ENCODE measurements at places on chromosomes 2 and 18.

DNA sequence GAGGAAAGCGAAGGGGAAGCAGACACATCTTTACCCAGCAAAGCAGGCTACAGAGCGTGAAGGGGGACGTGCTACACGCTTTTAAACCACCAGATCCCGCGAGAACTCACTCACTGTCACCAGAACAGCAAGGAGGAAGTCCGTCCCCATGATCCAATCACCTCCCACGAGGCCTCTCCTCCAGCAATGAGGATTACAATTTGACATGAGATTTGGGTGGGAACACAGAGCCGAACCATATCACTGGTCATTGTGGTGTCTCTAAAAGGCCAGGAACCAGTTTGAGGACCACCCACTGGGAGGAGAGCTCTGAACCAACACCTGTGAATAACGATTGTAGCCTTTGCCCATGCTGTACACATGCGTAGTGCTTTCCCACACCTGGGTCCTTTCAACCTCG, 116.6 kb upstream of the FAM136A start:
- DNase-seq = no peak

GRCh38 chr2:228681426-228681825, 499.9 kb upstream of the SPHKAP start:
- no peak for DNase-seq

- DNase-seq = no peak
These were observed 118.0 kb upstream of the STPG4 start for GRCh38 chr2:47272905-47273758.

GRCh38 chr18:59954241-59954640, 54.4 kb downstream of the PMAIP1 start:
- DNase-seq = no peak

DNA sequence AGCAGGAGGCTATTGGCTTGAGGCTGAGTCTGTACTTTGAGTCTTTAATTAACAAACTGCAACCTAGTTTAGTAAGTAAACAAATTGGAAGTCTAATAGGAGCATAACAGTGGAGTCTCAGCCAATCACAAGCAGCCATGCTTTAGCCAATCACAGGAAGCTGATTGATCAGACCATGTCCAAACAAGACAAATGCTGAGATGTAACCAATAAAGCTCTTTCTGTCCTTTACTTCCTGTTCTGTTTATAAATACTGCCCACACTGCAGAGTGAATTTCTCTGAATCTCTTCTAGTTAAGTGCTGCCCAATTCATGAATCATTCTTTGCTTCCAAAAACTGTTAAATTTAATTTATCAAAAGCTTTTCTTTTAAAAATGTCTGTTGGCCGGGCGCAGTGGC, 146.6 kb upstream of the DLX2 start:
- no peak for DNase-seq

DNA sequence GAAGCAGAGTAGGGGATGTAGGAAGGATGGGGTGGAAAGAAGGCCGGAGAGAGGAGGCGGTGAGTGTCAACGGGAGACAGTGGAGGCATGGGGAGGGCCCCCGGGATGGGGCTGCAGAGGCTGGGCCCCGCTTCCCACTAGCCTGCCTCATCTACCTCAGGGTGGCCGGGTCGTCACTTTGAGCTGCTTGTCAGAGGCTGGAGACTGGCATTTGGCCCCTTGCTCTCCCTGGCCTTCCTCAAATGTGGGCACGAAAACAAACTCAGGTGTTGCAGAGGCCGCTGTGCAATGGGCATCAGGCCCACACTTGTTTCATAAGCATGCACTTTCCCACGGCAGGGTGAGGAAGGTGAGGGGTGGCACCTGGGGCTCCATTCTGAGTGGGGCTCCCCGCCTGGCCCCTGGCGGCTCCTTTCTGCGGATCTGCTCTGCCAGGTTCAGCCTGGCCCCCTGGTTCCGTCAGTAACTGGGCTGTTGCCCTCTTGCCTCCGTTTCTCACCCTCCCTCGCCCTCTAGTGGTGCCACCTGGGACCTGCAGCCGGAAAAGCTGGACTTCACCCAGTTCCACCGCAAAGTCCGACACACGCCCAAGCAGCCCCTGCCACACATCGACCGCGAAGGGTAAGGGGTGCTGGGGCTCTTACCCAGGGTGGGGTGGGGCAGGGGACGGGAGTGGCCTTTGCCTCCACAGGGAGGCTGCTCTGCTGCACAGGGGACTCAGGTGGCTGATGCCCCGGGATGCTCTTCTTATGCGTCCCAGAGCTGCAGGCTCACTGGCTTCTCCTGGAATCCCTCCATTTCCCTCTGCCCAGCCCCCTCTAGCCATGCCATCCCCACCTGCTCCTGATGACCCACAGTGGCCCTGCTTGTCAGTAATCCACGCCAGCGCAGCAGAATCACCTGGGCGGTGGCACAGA, 125.4 kb downstream of the CTIF start:
- DNase-seq = no peak

DNA sequence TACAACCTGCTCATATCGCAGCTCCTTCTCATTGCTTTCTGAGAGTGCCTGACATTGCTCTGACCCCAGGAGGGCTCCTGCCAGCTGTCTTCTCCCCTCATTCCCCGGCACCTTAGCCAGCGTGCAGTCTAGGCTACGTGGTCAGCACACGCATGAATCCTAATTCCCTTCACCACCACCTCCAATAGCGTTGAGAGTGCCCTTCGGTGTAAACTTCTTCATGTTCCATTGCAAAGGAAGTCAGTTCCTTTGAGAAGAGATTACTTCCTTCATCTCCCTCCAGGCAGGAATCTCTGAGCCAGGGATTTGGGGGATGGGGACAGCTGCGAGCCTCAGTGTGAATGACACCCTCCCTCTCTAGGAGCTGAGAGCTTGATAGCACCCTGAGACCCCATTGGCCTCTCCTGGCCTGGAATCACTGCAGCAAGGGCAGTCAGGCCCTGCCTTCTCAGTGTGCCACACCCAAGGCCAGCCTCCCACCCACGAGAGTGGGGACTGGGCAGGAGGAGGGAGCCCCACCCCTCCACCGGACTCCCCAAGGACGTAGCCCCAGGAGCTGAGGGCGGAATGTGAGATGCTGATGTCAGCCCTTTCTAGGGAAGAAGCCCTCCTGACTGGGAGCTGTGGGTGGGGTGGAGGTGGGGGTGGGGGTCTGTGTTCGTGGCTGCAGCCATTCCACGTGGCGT, 53.4 kb downstream of the SLC66A2 start:
- DNase-seq = no peak
